ENCODE measurements at places on chromosomes 1 and 21. TPM values are rescaled to one million over a fixed set of nuclear protein-coding genes. Genes with fewer than 3 reads are reported as not detected.

The SLAMF9 gene
- not detected for polyA plus RNA-seq

GRCh38 chr1:96682056-96682455 is 39.5 kb upstream of the PTBP2 start:
- no peak for DNase-seq

DNA sequence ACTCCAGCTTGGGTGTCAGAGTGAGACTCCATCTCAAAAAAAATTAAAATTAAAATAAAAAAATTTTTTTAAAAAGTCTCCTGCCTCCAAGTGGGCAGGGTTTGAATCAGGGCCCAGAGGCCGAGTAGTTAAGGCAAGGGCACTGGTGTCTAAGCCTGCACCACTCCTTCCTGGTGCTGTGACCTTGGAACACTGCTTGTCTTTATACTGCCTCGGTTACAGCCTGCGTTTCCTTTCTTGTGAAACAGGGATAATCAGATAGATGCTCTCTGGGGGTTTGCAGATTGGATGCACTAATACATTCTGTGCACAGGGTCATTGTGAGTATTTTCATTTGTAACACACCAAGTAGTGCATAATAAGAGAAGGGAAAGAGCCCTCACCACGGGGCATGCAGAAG is 58.4 kb upstream of the EFHD2 start:
- no peak for DNase-seq

The ERICH3 gene
- polyA plus RNA-seq = not detected

The FAM72B gene
- polyA plus RNA-seq = 3.5 TPM

DNA sequence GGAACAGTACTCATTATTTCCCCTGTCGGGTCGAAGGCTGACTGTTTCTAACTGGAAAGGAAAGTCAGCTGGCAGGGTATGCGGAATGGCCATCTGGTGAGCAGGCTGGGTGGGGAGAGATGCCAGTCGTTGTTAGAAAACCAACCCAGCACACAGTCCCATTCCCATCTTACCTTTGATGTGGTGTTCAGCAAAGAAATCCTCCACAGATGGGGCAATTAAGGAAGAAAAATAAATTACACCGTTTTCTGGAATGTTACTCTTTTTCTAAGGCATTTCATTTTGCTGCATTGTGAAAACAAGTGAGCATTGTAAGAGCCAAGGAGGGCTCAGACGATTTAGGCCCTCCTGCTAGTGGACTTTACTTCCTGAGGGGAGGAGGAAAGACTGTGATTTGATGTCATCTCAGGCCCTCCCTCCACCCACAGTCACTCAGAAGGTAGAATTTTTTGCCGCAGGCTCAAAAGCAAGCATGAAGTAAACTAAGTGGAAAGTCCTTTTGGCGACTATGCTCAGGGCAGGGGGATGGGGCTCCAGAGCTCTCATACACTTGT is at the start of gene SLC16A4:
TSS of gene SLC16A4 (minus strand) at position 335 of the 554 bp plus-strand sequence. CDS start 1,703 bp downstream, outside the sequence.
- DNase-seq = no peak

All from forelimb muscle (tissue), 1 donor.